Sigmoid colon (tissue), 7 donors: ENCODE measurements at places on chromosomes 2 and 18. TPM values are rescaled to one million over a fixed set of nuclear protein-coding genes. Genes with fewer than 3 reads are reported as not detected.
A peak's percentile ranks its signal among the peaks of the same experiment; 100 is the strongest.

- peak; percentile 57 for DNase-seq
- H3K27me3 ChIP-seq, result no peaks in the 10 kb centered on the region
- H3K4me3 ChIP-seq, result no peak overlapping the region
- H3K4me1 ChIP-seq, result peaks cover 22% of the 10 kb centered on the region
- no peaks in the 10 kb centered on the region for H3K36me3 ChIP-seq
These were observed 18.0 kb downstream of the PTPN18 start for GRCh38 chr2:130373808-130374365.

DNA sequence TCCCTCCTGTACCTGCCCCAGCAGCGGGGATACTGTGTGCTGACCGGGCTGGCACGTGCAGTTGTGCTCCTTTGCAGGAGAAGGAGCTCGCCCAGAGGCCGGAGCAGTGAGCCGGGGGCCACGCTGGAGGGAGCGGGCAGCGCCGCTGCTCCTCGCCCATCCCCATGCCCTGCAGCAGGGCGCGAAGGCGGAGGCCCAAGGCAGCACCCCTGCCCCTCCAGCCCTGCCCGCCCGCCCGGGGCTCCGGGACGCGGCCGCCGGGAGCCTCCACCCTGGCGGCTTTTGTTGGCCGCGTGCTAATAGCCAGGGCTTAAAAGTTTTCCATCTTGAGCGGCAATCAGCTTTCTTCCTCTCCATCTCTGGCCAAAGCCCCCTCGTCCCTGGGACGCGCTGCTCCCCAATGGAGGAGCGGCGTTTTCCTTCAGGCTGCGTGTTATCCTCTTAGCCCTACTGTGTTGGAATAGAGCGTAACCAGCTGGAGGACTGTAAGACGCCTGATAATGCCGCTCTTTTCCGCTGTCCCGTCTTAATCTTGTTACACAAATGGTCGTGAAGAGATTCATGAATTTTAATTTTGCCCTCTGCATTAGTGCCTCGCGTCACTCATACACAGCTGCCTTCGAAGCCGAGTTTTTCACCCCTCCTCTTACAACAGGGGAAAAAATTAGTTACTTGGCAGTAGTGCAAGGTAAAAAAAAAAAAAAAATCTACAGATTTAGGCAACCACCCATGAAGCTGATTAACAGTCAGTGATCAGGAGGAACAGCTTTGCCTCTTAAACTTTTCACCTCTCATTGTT, 172.9 kb upstream of the SIX3 start:
- H3K4me1 ChIP-seq, result no peaks in the 10 kb centered on the region
- H3K27ac ChIP-seq, result no peak overlapping the region
- DNase-seq, result no peak

- H3K4me3 ChIP-seq, result no peak overlapping the region
- H3K27me3 ChIP-seq, result no peaks in the 10 kb centered on the region
- no peak overlapping the region for H3K27ac ChIP-seq
- DNase-seq, result no peak
These were observed 34.4 kb downstream of the PLEKHA3 start for GRCh38 chr2:178514664-178515063.

DNA sequence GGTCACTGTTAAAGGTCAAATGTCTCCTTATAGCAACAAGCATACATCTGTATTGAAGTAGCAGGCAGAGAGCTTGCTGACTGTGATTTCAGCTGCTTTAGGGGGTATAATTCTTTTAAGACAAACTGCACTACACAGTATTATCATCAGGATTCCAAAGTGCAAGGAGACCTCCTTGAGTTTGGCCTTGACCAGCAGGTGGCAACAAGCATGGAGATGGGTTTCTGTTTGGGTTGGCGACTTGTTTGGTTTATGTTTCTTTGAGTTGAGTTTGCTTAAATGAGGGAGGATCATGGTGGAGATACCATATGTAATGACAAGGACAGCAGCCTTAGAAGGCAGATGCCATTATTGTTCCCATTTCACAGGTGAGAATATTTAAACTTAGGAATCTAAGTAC, 681.0 kb upstream of the ID2 start:
- no peaks in the 10 kb centered on the region for H3K27me3 ChIP-seq
- H3K4me3 ChIP-seq, result no peak overlapping the region
- H3K4me1 ChIP-seq, result peaks cover 18% of the 10 kb centered on the region
- H3K27ac ChIP-seq, result no peak overlapping the region
- H3K36me3 ChIP-seq, result no peaks in the 10 kb centered on the region

DNA sequence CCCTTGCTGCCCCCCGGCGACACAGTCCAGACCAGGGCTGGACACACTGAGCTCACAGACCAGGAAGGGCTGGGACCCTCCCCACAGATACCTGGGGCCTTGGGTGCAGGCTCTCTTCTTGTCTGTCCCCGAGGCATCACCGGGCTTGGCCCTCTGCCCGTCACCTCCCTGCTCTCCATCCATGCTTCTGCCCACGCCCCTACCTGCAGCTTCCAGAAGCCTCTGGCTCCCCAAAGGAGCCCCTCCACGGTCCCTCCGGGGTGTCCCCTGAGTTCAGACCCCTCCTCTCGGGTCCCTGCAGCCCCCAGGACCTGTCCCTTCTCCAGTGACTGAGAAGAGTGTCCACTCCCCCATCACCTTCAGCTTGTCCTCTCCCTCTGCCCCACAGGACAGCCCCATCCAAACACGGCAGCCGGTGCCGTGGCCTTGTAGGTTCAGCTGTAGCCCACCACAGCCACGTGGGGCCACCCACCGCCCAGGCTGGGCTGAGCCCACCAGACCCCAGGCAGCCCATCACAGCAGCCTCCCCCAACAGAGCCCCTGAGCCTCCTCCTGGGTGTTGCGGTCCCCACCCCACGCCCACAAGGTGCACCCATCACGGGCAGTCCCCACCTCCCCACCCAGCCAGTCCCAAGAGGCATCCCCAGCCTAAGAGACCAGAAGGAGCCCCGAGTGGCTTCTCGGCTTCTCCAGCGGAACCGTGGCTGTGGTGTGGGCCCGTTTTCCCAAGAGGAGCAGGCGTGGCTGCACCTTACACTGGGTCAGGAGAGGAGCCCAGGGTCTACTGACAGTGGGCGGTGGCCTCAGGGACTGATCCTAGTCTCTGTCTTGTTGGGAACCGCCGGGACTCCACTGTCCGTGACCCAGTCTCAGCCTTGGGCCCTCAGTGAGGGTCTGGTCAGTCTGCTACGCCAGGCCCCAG, 53.1 kb downstream of the RAMP1 start:
- H3K4me1 ChIP-seq, result no peaks in the 10 kb centered on the region
- H3K36me3 ChIP-seq, result peaks cover 41% of the 10 kb centered on the region
- H3K27ac ChIP-seq, result no peak overlapping the region
- H3K4me3 ChIP-seq, result no peak overlapping the region
- peak; percentile 64 for DNase-seq
- H3K27me3 ChIP-seq, result no peaks in the 10 kb centered on the region

- no peaks in the 10 kb centered on the region for H3K4me1 ChIP-seq
- DNase-seq, result no peak
- no peaks in the 10 kb centered on the region for H3K27me3 ChIP-seq
These were observed 6.5 kb upstream of the TMEM182 start for GRCh38 chr2:102755284-102755683.

- DNase-seq, result peak; percentile 32
- no peaks in the 10 kb centered on the region for H3K4me1 ChIP-seq
- no peak overlapping the region for H3K4me3 ChIP-seq
- H3K36me3 ChIP-seq, result no peaks in the 10 kb centered on the region
These were observed 38.3 kb downstream of the GBX2 start for GRCh38 chr2:236129935-236130334.

GRCh38 chr2:226971084-226971483, 135.2 kb downstream of the RHBDD1 start:
- no peak overlapping the region for H3K27ac ChIP-seq
- no peaks in the 10 kb centered on the region for H3K4me1 ChIP-seq
- no peak overlapping the region for H3K4me3 ChIP-seq
- DNase-seq, result no peak

- no peak overlapping the region for H3K27ac ChIP-seq
- no peaks in the 10 kb centered on the region for H3K4me1 ChIP-seq
- H3K36me3 ChIP-seq, result no peaks in the 10 kb centered on the region
- no peak for DNase-seq
These were observed 185.7 kb downstream of the ACKR3 start for GRCh38 chr2:236755278-236755840.

DNA sequence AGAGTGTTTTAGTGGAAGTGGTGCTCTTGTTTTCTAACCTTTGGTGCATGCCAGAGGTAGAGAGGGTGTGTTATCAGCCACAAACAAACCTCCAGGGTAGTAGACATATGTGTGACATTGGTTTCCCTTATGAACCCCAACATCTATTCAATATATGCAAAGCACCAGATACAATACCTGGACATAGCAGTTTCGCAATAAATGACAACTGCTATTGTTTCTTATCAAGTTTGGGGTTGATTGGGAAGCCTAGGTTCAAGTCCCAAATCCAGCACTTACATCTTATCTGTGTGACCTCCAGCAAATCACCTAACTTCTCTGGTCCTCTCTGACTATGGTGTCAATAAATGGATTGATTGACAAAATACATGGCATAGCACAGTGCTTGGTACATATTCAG, 169.4 kb upstream of the SERPINE2 start:
- no peaks in the 10 kb centered on the region for H3K36me3 ChIP-seq
- H3K4me3 ChIP-seq, result no peak overlapping the region
- no peak overlapping the region for H3K27ac ChIP-seq
- DNase-seq, result no peak

DNA sequence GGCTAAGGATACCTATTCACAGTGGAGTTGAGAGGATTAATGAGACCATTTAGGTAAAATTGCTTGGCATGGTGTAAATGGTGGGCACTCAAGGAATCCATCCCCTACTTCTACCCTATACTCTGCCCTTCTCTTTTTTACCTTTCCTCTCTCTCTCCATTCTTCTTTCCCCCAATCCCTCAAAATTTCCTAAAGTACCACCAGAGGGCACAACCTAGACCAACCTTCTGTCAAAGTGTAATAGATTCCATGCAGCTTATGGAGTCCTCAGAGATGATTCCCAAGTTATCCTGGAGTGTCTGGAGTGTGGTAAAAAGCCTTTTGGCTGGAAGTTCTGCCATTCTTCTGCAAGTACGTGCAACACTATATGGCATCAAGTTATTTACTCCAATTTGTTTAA, 33.0 kb upstream of the CCDC195 start:
- H3K4me1 ChIP-seq, result no peaks in the 10 kb centered on the region
- DNase-seq, result no peak
- no peaks in the 10 kb centered on the region for H3K27me3 ChIP-seq
- H3K27ac ChIP-seq, result no peak overlapping the region

DNA sequence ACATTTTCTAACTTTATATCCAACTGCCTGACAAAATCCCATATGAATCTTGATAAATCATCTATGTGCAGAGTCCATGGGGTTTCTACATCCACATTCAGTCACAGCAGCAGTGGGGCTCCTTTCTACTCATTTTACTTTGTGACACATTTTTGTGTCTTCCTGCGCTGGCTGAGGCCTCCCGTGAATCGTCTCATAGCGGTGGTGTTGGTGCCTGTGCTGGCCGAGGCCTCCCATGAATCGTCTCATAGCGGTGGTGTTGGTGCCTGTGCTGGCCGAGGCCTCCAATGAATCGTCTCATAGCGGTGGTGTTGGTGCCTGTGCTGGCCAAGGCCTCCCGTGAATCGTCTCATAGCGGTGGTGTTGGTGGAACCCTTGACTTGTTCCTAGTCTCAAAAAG, 17.0 kb downstream of the SNED1 start:
- H3K27ac ChIP-seq, result no peak overlapping the region
- no peaks in the 10 kb centered on the region for H3K27me3 ChIP-seq
- DNase-seq, result peak; percentile 27
- H3K36me3 ChIP-seq, result no peaks in the 10 kb centered on the region
- no peak overlapping the region for H3K4me3 ChIP-seq

GRCh38 chr2:196309691-196310090, 138.3 kb upstream of the STK17B start:
- no peaks in the 10 kb centered on the region for H3K36me3 ChIP-seq
- DNase-seq, result no peak
- no peaks in the 10 kb centered on the region for H3K27me3 ChIP-seq
- H3K4me3 ChIP-seq, result no peak overlapping the region

- H3K4me3 ChIP-seq, result no peak overlapping the region
- no peak for DNase-seq
These were observed 272.1 kb downstream of the NAPG start for GRCh38 chr18:10797896-10798295.

- H3K4me3 ChIP-seq, result no peak overlapping the region
- no peak overlapping the region for H3K27ac ChIP-seq
- H3K36me3 ChIP-seq, result no peaks in the 10 kb centered on the region
- peaks cover 9% of the 10 kb centered on the region for H3K27me3 ChIP-seq
These were observed 171.2 kb downstream of the RTP5 start for GRCh38 chr2:242040681-242041080.

DNA sequence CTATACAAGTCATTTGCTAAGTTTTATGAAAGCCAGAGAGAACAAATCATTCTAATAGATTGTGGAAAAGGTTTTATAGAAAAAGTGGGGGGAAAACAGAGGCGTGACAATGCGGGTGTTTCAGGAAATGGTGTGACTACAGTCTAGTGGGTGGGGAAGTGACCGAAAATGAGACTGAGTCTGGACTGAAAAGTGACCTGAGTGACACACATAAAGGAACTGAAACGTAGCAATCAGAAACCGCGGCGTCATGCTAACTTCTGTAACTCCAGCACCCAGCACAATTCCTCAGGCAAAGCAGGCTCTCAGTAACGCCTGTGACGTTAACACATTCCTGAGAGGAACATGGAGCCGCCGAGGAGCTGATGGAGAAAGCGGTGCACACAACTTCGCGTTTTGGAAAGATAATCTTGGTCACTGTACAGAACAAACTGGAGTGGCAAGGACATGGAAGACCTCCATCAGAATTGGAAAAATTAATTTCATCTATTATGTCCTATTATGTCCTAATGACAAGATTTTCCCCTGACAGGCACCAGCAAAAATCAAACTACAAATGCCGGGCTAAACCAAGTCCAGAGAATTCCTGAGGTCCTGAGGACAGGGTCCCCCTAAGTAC, 1.4 kb upstream of the CD226 start:
- peak; percentile 65 for DNase-seq
- no peaks in the 10 kb centered on the region for H3K4me1 ChIP-seq
- no peak overlapping the region for H3K4me3 ChIP-seq
- no peaks in the 10 kb centered on the region for H3K27me3 ChIP-seq
- H3K36me3 ChIP-seq, result no peaks in the 10 kb centered on the region

DNA sequence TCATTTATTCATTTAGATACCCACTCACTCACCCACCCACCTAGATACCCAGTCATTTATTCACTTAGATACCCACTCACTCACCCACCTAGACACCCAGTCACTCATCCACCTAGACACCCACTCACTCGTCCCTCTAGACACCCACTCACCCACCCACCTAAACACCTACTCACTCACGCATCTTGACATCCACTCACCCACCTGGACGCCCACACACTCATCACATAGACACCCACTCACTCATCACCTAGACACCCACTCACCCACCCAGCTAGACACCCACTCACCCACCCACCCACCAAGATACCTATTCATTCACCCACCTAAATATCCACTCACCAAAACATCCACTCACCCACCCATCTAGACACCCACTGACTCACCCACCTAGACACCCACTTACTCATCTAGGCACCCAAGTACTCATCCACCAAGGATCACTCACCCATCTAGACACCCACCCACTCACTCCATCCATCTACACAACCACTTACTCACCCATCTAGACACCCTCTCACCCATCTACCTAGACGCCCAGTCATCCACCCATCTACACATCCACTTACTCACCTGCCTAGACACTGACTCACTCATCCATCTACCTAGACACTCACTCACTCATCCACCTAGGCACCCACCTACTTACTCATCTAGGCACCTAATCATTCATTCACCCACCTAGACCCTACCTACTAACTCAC, 723.7 kb upstream of the RAB6C start:
- H3K27me3 ChIP-seq, result no peaks in the 10 kb centered on the region

The LIPG gene
- total RNA-seq, result under 0.01 TPM

The SEPTIN10 gene
- 178 TPM for total RNA-seq

The ALK gene
- total RNA-seq, result 1.1 TPM

The MALT1 gene
- 22.4 TPM for total RNA-seq

The GCKR gene
- not detected for total RNA-seq

The MC5R gene
- not detected for total RNA-seq
